ENCODE measurements at places on chromosomes 2 and 18.
A peak's percentile ranks its signal among the peaks of the same experiment; 100 is the strongest.

DNA sequence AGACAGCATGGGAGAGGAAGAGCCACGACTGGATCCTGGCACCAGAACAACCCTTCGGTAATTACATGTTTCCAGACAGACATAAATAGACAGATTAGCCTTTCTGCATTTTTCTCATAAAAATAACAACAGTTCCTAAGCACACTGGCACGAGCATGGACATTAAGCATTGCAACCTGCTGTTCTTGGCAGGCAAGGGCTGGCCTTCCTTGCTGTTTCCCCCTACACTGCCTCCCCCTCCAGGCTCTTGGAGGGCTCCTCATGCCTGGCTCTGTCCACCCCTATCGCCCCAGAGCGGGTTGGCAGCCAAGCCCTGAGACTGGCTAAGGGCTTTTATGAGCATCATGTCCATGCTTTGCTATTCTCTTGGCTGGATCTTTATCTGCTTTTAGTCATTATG lies 89.6 kb downstream of the TTC32 start:
- H3K27me3 ChIP-seq: no peaks in the 10 kb centered on the region
- H3K27ac ChIP-seq: no peak overlapping the region
- no peak for DNase-seq
- H3K4me1 ChIP-seq: no peaks in the 10 kb centered on the region

DNA sequence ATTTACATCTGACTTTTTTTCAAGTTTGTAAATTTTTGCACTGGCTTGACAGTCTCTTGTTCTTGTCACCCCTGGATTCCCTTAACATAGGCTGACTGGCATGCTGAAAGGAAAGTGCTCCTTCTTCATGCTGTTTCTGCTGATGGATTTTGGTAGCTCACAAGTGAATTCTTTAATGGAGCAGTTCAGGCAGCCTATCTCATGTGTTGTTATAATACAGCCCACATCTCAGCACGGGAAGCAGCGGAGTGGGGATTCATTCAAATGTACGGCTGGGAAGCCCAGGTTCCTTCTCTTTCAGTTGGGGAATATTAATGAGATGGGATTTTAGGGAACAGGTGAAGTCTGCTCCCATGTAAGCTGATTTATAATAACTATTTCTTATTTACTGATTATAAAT lies 142.8 kb downstream of the CD8B2 start:
- no peaks in the 10 kb centered on the region for H3K4me1 ChIP-seq
- no peak overlapping the region for H3K4me3 ChIP-seq
- H3K27ac ChIP-seq: no peak overlapping the region
- no peak for DNase-seq

- DNase-seq: no peak
- H3K27ac ChIP-seq: no peak overlapping the region
- H3K4me1 ChIP-seq: no peaks in the 10 kb centered on the region
- no peaks in the 10 kb centered on the region for H3K27me3 ChIP-seq
Measured at GRCh38 chr2:16911746-16912145, 246.1 kb upstream of the CYRIA start.

- H3K27me3 ChIP-seq: no peaks in the 10 kb centered on the region
- no peaks in the 10 kb centered on the region for H3K36me3 ChIP-seq
- H3K27ac ChIP-seq: no peak overlapping the region
- H3K4me1 ChIP-seq: no peaks in the 10 kb centered on the region
- no peak overlapping the region for H3K4me3 ChIP-seq
Measured at GRCh38 chr2:216619411-216620393, 13.5 kb upstream of the IGFBP2 start.

GRCh38 chr18:37577051-37577611 lies 11.5 kb upstream of the CELF4 start:
- no peaks in the 10 kb centered on the region for H3K4me1 ChIP-seq
- no peak for DNase-seq
- H3K36me3 ChIP-seq: no peaks in the 10 kb centered on the region
- H3K27me3 ChIP-seq: no peaks in the 10 kb centered on the region
- H3K4me3 ChIP-seq: no peak overlapping the region
- H3K27ac ChIP-seq: no peak overlapping the region

DNA sequence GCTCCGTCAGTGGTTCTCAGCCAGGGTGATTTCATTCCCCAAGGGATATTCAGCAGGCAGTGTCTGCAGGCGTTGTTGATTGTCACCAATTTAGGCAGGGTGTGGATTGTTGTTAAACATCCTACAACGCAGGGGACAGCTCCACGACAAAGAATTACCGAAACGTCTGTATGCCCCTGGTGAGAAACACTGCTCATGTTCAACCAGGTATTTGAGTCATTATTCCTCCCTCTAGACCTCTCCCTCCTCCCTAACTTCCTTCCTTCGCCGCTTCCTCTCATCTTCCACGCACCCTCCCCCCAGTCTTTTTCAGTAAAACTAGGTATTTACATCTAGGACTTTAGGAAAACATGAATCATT lies 50.8 kb downstream of the NCK2 start:
- peak overlapping the region; percentile 43 for H3K27ac ChIP-seq
- peaks cover 34% of the 10 kb centered on the region for H3K4me1 ChIP-seq
- DNase-seq: no peak
- H3K4me3 ChIP-seq: no peak overlapping the region
- no peaks in the 10 kb centered on the region for H3K36me3 ChIP-seq
- no peaks in the 10 kb centered on the region for H3K27me3 ChIP-seq

DNA sequence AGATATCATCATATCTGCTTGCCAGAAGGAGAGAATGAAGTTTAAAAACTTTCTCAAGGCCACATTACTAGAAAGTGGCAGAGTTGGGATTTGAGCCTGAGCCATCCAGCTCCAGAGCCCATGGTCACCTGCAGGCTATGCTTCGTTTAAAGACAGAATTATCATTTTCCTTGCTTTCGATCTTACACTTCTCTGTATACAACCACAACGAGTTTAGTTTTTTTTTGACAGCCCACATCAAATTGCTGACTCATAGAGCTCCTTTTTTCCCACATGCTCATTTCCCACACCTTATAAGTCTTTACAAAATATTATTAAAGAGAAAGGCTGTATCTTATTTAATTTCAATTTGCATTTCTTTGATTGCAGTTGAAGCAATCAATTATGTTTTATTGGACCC lies 6.5 kb downstream of the PLEK start:
- H3K4me1 ChIP-seq: peaks cover 11% of the 10 kb centered on the region
- no peaks in the 10 kb centered on the region for H3K27me3 ChIP-seq
- no peaks in the 10 kb centered on the region for H3K36me3 ChIP-seq
- no peak overlapping the region for H3K4me3 ChIP-seq
- H3K27ac ChIP-seq: no peak overlapping the region

GRCh38 chr2:47339745-47340541 lies 63.0 kb upstream of the MSH2 start:
- H3K4me3 ChIP-seq: no peak overlapping the region
- no peaks in the 10 kb centered on the region for H3K27me3 ChIP-seq
- H3K27ac ChIP-seq: peak overlapping the region; percentile 39
- H3K4me1 ChIP-seq: peaks cover 11% of the 10 kb centered on the region

DNA sequence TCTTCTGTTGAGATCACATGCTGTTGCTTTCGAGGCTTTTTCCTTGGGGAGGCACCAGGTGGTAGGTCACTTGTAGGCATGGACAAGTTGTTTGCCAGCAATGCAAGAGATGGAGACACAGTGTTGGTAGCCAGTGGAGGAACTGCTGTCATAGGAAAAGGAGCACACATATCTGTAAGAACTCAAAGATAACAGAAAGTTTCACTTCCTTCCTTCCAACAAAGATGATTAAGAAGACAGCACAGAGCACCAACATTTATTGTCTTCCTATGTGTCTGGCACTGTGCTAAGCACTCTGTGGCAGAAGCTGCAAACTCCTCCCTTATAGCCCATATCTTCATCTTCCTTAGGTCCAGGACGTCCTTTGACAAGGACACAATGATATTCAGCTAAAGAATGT lies 64.5 kb upstream of the AMMECR1L start:
- H3K27me3 ChIP-seq: no peaks in the 10 kb centered on the region
- H3K36me3 ChIP-seq: peaks cover 97% of the 10 kb centered on the region
- no peak overlapping the region for H3K27ac ChIP-seq
- H3K4me1 ChIP-seq: peaks cover 13% of the 10 kb centered on the region

DNA sequence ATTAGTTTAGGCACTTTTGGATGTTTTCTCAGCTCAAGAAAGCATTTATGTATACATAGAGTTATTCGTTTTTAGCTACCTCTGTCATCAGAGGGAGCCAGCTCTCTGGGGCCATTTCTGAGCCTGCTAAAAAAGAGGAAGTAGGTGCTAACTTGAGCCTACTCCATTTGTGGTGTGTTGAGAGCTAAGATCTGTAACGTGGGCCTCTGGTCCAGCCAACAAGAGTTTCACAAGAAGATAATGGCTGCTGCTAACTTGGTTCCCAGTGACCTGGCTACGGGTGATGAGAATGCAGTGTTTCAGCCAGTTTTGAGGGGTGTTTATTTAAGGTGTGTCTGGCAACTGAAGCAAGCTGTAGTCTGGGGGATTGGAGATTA lies 182.5 kb downstream of the PRKCE start:
- H3K4me1 ChIP-seq: no peaks in the 10 kb centered on the region
- no peak for DNase-seq
- no peak overlapping the region for H3K4me3 ChIP-seq
- no peak overlapping the region for H3K27ac ChIP-seq
- H3K27me3 ChIP-seq: no peaks in the 10 kb centered on the region

GRCh38 chr2:48122166-48122565 lies 215.9 kb upstream of the FBXO11 start:
- DNase-seq: no peak
- H3K36me3 ChIP-seq: no peaks in the 10 kb centered on the region
- H3K4me1 ChIP-seq: no peaks in the 10 kb centered on the region
- no peak overlapping the region for H3K27ac ChIP-seq
- no peak overlapping the region for H3K4me3 ChIP-seq
- no peaks in the 10 kb centered on the region for H3K27me3 ChIP-seq

DNA sequence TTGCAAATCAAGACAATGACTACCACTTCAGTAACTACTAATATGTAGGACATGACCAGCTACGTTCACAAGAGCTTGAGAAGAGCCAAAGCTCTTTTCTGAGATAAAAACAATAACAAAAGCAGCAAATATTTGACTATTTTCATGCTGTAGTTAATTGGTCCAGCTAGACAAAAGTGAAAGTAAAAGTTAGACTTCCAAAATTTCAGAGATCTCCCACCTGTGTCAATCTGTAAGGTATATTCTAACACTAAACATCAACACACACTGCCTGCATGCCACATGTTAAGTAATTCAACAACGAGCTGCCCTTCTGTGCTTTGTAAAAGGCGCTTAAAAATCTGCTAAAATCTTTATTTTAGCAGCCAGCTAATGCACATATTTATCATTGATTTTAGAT lies 185.9 kb downstream of the SLC39A10 start:
- DNase-seq: no peak
- H3K27me3 ChIP-seq: no peaks in the 10 kb centered on the region
- no peak overlapping the region for H3K4me3 ChIP-seq
- no peaks in the 10 kb centered on the region for H3K4me1 ChIP-seq

DNA sequence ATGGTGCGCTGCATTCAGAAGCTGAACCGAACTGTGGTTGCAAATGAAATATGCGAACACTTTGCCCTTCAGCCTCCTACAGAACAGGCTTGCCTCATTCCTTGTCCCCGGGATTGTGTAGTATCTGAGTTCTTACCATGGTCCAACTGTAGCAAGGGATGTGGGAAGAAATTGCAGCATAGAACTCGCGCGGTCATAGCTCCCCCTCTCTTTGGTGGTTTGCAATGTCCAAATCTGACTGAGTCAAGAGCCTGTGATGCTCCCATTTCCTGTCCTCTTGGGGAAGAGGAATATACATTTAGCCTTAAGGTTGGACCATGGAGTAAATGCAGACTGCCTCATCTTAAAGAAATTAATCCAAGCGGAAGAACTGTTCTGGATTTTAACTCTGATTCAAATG lies 291.4 kb downstream of the THSD7B start:
- DNase-seq: no peak
- H3K27me3 ChIP-seq: no peaks in the 10 kb centered on the region
- H3K27ac ChIP-seq: no peak overlapping the region
- H3K36me3 ChIP-seq: no peaks in the 10 kb centered on the region

DNA sequence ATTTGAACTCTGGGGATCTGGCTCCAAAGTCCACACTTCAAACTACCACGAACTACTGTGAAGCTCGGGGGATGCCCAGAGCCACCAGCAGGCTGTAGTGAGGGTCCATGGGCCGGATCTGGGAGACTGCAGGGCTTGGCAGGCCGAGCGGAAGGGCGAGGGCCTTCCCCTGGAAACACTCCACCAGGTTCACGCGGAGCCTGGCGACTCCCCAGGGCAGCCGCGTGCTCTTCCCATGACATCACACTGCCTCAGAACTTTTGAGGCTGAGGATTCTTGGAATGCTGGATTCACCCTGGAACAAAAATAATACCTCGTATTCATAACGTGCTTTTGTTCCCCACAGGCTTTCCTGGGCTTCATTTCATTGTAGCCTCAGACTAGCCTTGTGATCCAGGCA lies 201.0 kb downstream of the SMAD7 start:
- H3K4me3 ChIP-seq: no peak overlapping the region
- no peaks in the 10 kb centered on the region for H3K36me3 ChIP-seq
- peak overlapping the region; percentile 45 for H3K27ac ChIP-seq
- H3K4me1 ChIP-seq: no peaks in the 10 kb centered on the region

DNA sequence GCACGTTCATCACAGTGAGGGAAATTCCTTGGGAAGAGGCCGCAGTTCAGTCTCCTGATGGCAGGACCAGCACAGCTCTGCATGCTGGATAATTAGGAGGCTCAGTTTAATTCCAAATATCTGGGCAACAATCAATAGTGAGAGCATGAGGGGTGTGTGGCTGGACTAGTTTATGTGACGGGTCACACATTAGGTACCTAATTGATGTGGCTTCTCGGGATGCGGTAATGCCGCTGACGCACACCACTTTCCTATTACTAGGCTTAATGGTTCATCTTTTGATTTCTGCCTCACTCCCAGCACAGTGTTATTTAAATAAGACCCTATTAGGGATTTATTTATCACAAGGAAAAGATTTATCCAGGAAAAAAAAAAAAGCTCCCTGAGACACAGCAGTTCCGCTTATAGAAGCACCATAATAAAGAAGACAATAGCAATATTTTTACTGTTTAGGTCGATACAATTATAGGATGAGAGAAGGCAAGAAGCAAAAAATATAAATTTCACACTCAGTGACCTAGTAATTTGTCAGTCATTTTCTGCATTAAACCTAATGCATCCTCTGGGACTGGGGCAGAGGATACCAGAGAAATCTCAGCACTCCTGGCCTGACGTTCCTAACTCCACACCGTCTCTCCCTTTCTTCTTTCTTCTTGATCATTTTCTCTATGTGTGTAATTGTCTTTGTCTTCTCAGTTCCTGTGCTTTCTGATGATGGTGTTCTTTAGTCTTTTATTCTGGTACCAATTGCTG lies 264.7 kb upstream of the SLC14A2 start:
- no peaks in the 10 kb centered on the region for H3K36me3 ChIP-seq
- H3K27ac ChIP-seq: no peak overlapping the region
- DNase-seq: no peak
- no peak overlapping the region for H3K4me3 ChIP-seq

GRCh38 chr2:26722328-26722727 lies 29.8 kb downstream of the KCNK3 start:
- no peaks in the 10 kb centered on the region for H3K36me3 ChIP-seq
- H3K27me3 ChIP-seq: no peaks in the 10 kb centered on the region

DNA sequence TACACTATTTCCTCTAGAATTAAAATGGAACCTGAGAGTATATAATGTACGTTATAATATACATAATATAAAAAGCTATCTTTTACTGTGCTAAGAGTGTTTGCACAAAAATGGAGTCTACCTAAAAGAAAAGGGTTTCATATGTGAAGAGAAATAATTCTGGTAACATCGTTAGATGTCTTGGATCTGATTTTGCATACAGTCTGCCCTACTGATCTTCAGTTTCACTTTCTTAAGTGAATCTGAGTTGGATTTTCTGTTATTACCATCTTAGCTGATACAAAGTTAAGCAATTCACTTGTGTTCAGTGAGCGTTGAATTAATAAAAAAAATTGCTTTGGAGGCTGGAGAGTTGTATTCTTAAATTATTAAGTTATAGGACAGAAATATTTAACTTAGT lies 502.1 kb upstream of the TMEFF2 start:
- no peaks in the 10 kb centered on the region for H3K4me1 ChIP-seq
- no peak for DNase-seq
- H3K36me3 ChIP-seq: no peaks in the 10 kb centered on the region
- H3K27me3 ChIP-seq: no peaks in the 10 kb centered on the region
- no peak overlapping the region for H3K27ac ChIP-seq

All from esophagus squamous epithelium (tissue), 5 donors.